ENCODE measurements at places on chromosomes 16 and 17.
A peak's percentile ranks its signal among the peaks of the same experiment; 100 is the strongest.

DNA sequence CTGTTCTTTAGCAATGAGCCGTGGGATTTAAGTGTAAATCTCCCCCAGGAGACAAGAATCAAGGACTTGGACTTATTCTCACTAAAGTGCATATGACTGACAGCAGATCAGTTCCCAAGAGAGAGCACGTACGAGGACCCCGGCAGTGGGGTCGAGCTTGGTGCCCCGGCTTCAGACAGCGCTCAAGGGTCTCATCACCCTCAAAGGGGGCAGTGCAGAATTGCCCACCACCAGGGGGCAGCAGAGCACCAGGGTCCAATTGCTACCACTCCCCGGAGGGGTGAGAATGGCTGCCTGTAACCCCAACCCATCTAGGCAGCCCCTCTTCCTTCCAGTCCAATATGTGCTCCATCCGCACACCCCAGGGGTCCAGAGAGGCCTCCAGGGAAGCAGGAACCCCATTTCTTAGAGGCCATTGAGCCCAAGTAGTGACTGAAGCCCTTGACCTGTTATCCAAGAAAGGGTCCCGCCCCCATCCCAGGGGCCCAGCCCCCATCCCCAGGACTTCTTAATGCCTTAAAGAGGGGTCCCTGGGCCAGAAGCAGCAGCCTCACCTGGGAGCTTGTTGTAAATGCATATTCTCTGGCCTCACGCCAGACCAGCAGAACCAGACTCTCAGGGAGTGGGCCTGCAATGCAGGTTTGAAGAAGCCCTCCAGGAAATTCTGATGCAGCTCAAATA is 86.1 kb downstream of the ZDHHC7 start:
- DNase-seq, result peak; percentile 77

GRCh38 chr17:73365906-73366623 is 54.3 kb upstream of the CDC42EP4 start:
- DNase-seq, result no peak

- no peak for DNase-seq
Observed at GRCh38 chr16:53378138-53378537, 56.1 kb upstream of the RBL2 start.

GRCh38 chr17:33072421-33073161 is 80.9 kb downstream of the SPACA3 start:
- DNase-seq, result no peak

DNA sequence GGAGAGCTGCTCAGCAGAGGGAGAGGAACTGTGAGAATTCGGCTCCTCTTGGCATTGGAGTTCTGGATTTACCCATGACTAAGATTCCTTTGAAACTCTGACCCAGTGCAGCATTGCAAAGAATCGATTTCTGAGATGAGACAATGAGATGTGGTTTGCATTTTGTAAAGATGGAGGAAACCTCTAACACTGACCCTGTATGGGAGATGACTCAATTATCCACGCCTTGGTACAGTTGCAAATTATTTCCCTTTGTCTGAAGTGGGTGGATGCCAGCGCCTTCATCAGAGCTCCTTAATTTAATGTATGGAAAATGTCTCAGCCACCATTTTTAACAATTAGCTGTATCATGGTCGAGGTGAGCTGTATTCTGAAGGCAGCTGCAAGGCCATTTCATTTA is 53.4 kb downstream of the NUP93 start:
- DNase-seq, result no peak

- DNase-seq, result no peak
Observed at GRCh38 chr17:80177986-80178595, 8.3 kb downstream of the CARD14 start.

GRCh38 chr17:19421926-19422325 is 10.9 kb downstream of the RNF112 start:
- no peak for DNase-seq

- no peak for DNase-seq
Observed at GRCh38 chr17:78896091-78896833, 6.7 kb downstream of the CEP295NL start.

GRCh38 chr17:10325031-10325695 is 47.6 kb downstream of the MYH13 start:
- no peak for DNase-seq

DNA sequence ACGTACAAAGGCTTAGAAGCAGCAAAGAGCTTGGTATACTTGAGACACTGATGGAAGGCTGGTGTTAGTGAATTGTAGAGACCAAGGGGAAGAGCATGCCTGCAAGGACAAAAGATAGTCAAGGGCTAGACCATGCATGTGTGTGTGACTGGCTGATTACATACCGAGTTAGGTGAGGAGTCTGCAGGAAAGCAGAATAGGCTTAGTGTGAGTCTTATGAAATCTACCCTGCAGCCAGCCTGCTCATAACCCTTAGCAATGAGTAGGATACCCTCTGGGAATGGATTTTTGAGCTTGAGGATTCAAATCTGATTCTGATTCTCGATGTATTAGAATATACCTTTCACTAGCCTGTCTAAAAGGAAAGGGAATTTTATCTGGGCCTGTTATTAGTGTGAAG is 77.0 kb downstream of the TANGO6 start:
- no peak for DNase-seq

DNA sequence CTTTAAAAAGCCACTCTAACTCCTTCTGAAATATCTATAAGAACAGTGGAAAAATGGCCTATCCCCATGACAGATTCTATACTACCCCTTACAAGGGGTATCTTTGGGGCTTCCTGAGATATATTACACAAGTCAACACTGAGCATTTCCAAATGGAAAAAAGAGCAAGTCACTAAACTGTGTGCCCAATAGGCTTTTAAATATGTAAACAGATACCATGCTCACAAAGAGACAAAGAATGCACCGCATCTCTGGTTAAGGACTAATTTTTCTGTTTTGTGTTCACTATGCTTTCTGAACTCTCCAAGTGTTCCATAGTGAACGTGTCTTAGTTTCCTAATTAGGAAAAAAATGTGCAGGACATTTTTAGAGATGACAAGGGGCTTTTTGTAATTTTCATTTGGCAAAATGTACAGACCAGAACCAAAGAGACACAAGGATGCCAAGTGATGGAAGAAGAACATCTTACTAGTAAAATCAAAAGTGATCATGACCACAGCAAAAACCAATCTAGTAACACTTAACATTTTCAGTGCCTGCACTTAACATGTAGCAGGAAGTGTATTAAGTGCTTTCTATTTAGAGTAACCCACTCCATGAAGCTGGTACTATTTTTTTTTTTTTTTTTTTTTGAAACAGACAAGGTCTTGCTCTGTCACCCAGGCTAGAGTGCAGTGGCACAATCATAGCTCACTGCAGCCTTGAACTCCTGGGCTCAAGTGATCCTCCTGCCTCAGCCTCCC is 21.5 kb downstream of the MYH11 start:
- no peak for DNase-seq

- no peak for DNase-seq
Observed at GRCh38 chr17:40372031-40372430, 7.5 kb upstream of the GJD3 start.

All from stimulated activated CD4-positive, alpha-beta T cell treated with anti-CD3 and anti-CD28 coated beads, Interleukin-2, amount 100 ng/mL, for 48 hours (primary cell).